ENCODE measurements at places on chromosomes 7 and 10.

DNA sequence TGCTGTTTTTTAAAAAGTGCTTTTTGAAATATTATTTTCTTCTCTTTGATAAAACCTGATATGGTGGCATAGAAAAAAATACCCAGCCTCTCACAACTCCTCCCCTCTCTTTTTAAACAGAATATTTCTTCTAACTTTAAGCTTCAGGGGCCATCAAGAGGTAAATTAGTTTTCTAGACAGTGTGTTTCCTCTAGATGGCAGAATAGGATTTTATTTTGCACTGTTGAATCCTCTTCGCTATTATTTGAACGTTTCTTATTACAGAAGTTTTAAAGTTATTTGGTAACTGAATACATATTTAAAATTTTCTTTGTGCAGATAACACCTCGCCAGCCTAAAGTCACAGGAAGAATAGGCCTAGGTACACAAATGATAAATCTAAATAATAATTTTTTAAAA lies 30.3 kb downstream of the ARL5B start:
- DNase-seq = no peak

- DNase-seq = peak; percentile 81
Measured at GRCh38 chr10:110893559-110894179, 21.9 kb downstream of the PDCD4 start.

DNA sequence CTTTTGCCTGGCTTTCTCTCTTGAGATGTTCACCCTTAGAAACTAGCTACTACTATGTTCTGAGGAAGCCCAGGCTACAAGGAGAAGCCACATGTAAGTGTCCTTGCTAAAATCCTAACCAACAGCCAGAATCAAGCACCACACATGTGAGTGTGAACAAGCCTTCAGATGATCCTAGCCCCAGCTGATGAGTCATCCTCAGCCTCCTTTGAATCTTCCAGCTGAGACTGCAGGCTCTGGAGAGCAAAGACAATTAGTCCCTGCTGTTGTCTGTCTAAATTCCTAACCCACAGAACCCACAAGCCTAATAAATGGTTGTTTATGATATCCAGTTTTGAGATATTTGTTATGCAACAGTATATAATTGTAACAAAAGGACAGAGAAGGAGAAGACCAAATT lies 92.8 kb upstream of the TAC1 start:
- no peak for DNase-seq

DNA sequence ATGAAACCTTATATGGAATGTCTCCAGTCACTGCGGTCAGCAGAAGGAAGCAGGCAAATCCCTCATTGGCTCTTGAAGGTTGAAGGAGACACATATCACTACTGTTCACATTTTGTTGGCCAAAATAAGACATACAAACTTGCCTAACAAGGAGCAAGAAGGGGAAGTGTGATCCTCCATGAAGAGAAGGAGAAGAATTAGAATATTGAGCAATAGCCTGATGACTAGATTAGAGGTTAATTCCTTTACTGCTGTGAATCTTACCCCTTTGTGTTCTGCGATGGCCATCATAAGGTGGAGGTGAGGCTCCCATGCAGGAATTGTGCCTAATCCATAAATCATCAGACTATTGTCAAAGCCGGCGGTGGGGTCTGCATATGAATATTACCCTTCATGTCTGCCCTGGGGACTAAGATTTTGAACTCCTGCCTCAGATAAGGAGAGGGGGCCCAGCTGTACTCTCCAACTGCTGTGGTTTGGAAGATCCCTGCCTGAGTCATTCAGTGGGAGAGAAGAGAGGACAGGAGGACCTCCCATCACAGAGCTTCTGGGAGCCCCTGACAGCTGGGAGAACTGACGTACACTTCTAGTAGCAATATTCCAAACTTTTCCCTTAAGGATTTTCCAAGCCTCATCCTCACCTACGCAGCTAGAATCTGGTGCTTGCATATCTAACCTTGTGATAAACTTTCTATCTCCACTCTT lies 398.5 kb downstream of the REEP3 start:
- no peak for DNase-seq

GRCh38 chr10:93718937-93719725 lies 16.7 kb upstream of the FRA10AC1 start:
- DNase-seq = no peak

DNA sequence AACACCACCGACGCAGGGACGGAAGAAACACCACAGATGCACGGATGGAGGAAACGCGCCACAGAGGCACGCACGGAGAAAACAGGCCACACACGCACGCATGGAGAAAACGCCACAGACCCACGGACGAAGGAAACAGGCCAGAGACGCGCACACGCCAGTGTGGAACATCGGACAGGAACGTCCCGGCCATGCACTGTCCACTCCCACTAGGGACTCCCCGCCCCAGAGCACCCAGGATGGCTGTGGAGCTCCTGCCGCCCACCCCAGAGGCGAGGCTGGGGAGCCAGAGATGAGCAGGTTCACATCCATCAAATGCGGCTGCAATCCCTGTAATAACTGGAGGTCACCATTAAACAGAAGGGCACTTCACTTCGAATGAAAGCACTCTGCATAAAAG lies 17.3 kb downstream of the DIP2C start:
- no peak for DNase-seq

- no peak for DNase-seq
Measured at GRCh38 chr7:80890426-80891258, 28.2 kb downstream of the SEMA3C start.

GRCh38 chr7:32070406-32071360 lies at the start of gene PDE1C:
Gene PDE1C (minus strand): TSS chr7:32070407.
- DNase-seq = no peak

DNA sequence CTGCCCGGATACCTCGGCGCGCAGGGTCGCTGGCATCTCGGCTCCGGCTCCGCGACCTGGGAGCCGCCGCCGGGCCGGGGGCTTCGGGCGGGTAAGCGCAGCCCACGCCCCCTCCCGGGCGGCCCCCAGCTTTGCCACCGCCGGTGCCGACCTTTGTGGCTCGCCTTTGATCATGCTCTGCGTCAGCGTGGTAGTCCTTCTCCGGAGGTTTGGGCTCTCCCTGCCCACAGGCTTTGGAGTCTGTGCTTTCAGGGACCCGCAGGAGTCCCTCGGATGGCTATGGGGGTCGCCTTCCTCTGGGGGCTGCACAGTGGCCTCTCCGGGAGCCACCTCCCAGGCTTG lies 7.3 kb downstream of the ATP6V1F start:
- no peak for DNase-seq

DNA sequence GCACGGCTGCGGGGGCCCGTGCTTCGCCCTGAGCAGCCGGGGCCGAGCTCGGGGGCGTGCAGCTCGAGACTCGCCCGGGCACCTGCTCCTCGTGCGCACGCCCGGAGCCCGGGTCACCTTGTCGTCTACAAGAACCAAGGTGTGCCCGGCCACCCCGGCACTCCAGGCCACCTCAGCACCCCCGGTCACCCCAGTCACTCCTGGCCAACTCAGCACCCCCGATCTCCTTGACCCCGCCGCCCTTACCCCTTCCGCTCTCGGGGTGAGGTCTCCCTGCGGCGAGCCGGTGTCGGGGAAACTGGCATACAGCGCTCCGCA lies 268 bp upstream of the IGFBP3 start:
- DNase-seq = no peak

DNA sequence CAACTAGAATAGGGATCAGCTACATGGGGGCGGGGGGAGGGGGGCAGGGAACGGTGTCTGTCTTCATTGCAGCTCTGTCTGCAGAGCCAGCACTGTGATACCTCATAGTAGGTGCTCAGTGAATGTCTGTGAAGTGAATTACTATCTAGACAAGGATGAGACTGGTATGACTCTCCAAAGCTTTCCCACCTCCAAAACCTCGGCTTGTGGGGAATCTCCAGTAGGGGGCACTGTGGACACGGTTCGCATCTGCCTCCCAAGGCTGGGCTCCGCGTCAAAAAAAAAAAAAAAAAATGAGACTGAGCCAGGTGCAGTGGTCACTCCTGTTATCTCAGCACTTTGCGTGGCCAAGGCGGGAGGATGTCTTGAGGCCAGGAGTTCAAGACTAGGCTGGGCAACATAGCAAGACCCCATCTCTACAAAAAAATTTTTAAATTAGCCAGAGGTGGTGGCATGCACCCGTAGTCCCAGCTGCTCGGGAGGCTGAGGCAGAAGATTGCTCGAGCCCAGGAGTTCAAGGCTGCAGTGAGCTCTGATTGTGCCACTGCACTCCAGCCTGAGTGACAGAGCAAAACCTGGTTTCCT lies 9.6 kb downstream of the TRIM56 start:
- no peak for DNase-seq

DNA sequence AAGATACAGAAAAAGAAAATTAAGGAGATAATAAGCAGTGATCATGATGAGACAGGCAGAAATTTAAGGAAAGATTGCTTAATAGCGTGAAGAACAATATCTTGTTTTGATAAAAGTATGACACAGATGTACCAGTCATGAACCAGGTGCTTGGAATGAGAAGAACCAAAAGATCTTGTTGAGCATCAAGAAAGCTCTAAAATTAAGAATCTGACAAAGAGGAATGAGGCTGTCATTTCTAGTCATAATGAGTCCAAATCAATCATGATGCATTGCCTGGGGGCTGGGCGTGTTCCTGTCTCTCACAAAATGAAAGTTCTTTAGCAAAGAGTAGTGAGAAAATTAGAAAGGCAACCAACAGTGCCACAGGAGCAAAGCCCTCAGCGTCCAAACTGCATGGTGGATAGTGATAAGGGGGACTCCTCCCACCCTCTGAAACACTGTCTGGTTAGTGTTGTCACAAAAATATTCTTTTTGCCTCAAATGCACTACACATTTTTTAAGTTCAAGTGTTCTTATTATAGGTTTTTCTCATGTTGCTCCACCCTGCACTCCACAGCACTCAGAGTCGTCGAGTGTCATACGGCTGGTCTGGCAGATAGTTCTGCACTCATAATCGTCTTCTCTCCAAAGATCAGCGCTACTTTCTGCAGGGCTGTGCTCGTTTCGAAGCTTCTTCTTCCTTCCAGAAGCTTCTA lies 439.6 kb downstream of the TNS3 start:
- DNase-seq = no peak

GRCh38 chr10:58547963-58548362 lies 35.3 kb downstream of the BICC1 start:
- DNase-seq = no peak

GRCh38 chr10:100184840-100185239 lies 989 bp downstream of the ERLIN1 start:
- no peak for DNase-seq

GRCh38 chr10:8072211-8072610 lies 17.7 kb downstream of the GATA3 start:
- DNase-seq = no peak

DNA sequence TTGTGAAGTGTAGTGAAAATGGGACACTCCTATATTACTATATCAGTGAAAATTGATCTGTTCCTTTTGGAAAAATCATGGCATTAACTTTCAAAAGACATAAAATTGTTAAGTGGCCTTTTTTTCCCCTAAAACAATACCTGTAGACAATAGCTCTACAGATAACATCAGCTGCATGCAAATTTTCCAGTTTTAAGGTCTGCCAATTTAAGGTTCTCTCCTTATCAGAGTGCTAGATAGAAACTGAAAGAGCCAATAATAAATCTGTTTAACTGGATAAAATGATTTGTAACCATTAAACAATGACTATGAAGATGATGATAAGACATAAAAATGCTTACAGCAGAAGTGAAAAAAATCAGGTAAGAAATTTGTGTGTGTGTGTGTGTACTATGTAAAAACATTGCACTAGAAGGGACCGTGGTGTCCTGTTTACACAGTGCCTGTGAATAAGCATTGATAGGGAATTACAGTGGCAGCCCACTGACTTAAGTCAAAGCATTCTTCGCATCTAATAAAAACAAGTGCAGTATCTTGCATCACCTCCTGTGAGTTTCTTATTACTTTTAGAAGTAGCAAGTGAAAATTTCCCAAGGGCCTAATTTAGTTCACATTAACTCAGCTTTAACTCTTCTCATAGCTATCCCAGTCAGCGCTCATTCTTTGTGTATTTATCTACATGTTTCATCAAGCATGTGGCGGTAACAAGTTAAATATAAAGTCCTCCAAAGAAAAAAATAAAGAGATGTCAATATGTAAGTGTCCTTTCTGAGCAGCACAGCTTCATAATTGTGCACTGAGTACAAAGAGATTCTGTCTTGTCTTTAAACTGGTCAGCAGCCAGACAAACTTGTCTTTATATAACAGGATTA lies 261.9 kb downstream of the ARL4A start:
- no peak for DNase-seq

DNA sequence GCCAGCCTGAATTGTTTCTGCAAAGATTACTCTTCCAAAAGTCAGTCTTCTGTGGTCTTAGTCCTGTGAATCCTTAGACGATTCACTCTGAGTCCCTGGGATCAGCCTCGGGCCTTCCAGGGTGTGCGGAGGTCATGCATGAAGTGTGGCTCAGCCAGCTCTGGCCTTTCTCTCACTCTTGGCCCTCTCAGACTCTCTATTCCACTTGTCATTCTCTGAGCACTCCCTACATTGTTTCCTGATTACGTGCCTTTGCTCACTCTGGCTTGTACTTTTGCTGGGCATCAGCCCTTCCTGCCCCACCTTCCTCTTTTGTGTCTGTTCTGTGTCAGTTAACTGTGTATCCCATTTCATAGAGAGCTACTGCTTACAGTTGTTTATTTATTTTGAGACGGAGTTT lies 36.0 kb downstream of the CCNY start:
- no peak for DNase-seq

DNA sequence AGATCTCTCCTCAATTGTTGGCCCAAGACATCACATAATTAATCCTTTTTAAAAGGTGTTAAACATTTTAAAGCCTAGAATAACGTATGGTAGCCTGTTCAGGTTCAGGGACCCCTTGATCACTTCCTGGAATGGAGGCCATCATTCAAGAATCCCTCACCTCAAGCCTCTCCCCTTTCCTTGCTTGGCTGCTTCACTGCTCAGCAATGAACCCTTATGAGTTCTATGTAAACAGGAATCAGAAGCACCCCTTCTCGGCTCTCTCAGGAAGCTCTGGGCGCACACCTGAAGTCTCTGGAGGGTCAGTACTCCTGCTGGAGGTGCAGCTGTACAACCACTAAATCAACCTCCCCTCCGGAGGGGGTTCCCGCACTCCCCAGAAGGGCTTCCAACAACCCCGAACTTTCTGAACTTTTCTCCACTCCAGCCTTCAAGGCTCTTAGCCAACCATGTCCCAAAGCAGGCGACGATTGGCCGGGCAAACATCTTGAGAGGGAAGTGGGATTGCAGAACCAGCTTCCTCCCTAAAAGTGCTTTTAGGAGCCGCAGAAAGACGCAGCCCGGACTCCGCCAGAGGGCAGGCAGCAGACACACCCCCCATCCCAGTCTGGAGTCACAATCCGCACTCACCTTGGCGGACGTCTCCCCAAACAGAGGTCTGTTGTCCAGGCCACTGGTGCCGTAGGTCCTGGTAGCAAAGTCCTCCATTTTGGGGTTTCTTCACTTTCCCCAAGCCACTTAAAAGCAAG lies 562 bp downstream of the TMEM243 start:
- peak; percentile 59 for DNase-seq

- no peak for DNase-seq
Measured at GRCh38 chr7:2441430-2442058, 34.7 kb downstream of the GRIFIN start.

- DNase-seq = no peak
Measured at GRCh38 chr10:87547734-87548311, 43.1 kb downstream of the MINPP1 start.

GRCh38 chr7:149644754-149645153 lies 128.6 kb downstream of the ZNF467 start:
- DNase-seq = no peak

GRCh38 chr10:35971397-35971796 lies 329.3 kb upstream of the FZD8 start:
- DNase-seq = no peak

- no peak for DNase-seq
Measured at GRCh38 chr7:130099331-130099730, 29.0 kb downstream of the KLHDC10 start.
